Right hindlimb (tissue), 1 donor: ENCODE measurements at places on chromosomes 6 and 20.

GRCh38 chr20:7843613-7844012, 96.6 kb downstream of the HAO1 start:
- no peak for DNase-seq

- DNase-seq = no peak
These were observed 151.7 kb upstream of the DST start for GRCh38 chr6:56794421-56794820.

DNA sequence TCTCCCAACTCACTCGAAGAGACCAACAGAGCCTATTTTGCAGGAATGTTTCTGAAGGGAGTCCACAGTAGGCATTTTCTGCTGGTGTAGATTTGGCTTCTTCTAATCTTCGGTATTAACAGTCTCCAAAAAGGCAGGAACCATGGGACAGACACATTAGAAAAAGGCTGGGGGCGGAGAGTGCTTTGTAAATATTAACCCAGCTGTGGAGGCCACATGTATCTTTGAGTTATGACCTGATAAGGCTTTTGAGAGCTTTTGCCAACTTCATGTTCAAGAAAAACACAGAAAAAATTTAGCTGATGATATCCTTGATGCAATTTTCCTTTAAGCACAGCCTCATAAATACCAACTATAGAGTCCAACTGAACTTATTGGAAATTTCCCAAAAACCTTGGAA, 119.4 kb upstream of the TSHZ2 start:
- no peak for DNase-seq

DNA sequence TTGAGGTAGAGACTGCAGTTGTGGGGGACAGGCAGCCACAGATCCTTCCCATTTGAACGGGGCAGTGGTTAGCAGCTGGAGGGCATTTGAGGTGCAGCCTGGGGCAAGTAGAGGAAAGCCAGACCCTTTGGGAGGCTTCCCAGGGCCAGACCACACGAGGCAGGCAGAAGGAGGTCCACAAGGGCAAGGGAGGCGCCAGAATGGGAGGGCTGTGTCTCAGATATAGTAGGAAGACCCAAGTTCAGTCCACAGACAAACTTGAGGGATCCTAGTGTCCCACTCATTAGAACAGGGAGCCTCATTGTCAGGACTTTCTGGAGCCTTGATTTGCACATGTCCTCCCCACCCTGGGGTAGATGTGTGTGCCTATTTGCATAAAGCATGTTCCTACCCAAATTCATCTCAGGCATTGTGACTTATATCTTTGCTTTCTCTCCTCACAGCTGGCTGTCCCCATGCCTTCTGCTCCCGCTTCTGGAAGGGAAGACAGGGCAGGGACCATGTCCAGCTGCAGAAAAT, 166.0 kb downstream of the VEGFA start:
- DNase-seq = no peak

- no peak for DNase-seq
These were observed 754.1 kb upstream of the FLRT3 start for GRCh38 chr20:15091421-15092037.

- DNase-seq = peak; percentile 9
These were observed 159.6 kb downstream of the SYNDIG1 start for GRCh38 chr20:24628985-24629384.

- DNase-seq = no peak
These were observed 70.6 kb downstream of the ATXN1 start for GRCh38 chr6:16690608-16691142.

- DNase-seq = no peak
These were observed 5.3 kb upstream of the CCM2L start for GRCh38 chr20:32004963-32005362.

DNA sequence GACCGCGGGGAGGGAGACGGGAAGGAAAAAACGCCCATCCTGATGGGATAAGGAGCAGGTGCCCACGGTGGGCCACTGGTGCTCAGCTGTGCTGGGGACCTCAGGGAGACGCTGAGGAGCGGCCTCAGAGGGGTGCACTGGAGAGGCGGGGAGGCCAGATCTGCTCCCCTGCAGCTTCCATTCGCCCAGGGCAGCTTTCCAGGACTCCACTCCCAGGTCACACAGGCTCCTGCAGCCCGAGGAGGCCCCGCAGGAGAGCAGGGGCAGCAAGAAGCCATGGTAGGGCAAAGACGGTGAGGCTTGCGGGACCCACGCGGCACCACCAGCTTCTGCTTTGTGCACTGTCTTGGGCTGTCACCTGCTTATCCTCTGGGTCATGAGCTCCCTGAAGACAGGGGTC, 82.5 kb upstream of the SULF2 start:
- DNase-seq = no peak

DNA sequence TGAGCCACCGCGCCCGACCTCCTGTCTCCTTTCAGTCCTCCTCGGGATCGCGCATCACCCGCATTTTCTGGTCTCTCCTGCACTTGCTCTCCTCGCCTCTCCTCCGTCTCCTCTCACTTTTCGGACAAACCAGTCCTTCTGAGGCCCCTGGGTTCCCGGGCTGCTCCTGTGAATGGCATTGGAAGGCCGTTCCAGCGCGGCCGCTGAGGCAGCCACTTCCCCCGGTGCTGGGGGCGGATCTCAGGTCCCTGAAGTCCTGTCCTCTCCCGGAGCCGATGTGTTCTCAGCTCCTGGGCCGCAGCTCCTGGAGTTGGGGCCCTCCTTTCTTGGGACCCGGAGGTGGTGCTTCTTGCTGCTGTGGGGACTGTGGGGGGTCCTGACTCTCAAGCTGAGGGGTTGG, 803 bp downstream of the MICB start:
- DNase-seq = no peak

DNA sequence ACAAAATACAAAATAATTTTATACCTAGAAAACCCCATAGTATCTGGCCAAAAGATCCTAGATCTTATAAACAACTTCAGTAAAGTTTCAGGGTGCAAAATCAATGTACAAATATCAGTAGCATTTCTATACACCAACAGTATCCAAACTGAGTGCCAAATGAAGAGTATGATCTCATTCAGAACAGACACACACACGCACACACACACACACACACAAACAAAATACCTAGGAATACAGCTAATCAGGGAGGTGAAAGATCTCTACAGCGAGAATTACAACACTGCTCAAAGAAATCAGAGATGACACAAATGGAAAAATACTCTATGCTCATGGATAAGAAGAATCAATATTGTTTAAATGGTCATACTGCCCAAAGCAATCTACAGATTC, 49.2 kb downstream of the TOMM6 start:
- DNase-seq = no peak

GRCh38 chr6:134359302-134359701, 41.4 kb upstream of the SGK1 start:
- no peak for DNase-seq

DNA sequence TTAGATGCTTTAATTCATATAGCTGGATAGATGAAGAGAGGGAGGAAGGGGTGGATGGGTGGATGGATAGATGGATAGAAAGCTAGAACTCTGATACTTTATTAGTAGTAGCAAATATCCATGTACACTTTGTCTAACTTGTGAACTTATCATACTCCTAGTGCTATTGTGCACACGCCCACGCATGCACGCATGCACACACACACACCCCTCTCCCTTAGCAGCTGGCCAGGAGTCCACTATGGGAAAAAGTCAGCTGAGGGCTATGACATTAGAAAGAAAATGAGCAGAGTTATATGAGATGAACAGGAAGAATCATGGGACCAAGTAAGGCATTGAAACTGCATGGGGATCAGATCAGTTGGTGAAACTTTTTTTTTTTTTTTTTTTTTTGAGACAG, 28.6 kb downstream of the TAB2 start:
- DNase-seq = no peak

DNA sequence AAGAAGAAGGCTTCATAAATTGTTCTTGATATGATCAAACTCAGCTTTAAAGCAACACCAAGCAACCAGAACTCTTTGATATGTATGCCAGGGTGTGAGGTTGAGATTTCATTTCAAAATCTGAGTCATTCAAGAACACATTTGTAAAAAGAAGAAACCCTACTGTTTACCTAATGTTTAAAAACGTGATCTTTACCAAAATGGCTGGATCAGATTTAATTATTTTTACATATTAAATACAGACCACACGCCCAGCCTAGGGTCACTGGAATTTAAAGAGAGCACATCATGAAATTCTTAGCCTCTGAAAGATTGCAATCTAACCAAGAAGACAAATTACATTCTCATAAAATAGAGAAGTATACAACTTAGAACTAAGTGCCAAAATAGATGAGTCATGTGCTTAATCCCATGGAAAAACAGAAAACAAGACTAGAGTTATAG, 206.8 kb upstream of the SMLR1 start:
- no peak for DNase-seq

DNA sequence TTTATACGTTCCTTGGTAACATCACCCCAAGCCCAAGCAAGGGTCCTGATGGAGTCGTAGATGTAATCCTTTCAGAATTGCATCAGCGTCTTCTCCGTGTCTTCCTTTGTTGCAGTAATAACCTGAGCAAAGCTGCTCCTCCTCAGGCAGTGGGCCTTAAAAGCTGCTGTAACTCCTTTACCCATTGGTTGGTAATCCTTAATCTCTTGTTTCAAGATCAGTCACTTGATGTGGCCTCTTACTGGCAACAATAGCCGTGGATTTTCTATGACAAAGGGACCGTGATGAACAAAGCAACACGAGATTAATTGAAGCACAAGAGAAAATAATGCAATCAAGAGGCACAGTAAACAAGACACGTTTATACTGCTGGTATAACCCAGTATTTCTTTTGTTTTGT, 44.6 kb downstream of the ALDH5A1 start:
- no peak for DNase-seq

DNA sequence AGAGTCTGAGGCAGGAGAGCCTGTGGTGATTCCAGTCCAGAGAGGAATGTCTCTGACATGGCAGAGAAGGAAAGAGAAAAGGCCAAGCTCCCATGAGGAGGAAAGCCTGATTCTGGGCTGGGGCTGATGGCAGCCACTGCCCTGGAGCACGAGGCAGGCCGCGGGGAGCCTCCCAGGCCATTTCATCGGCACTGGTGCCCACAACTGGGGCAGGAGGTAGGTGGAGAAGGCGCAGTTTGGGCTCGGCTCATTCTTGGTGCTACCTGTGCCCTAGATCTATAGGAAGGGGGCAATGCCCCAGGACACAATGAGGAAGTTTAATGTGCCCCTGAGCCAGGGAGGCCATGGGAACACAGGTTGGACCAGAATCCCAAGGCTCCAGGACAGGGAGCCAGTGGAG, 2.6 kb upstream of the TREML1 start:
- no peak for DNase-seq

GRCh38 chr20:52805843-52806242, 166.3 kb upstream of the TSHZ2 start:
- DNase-seq = no peak

- no peak for DNase-seq
These were observed 184.4 kb upstream of the FBXL4 start for GRCh38 chr6:99132026-99132635.

DNA sequence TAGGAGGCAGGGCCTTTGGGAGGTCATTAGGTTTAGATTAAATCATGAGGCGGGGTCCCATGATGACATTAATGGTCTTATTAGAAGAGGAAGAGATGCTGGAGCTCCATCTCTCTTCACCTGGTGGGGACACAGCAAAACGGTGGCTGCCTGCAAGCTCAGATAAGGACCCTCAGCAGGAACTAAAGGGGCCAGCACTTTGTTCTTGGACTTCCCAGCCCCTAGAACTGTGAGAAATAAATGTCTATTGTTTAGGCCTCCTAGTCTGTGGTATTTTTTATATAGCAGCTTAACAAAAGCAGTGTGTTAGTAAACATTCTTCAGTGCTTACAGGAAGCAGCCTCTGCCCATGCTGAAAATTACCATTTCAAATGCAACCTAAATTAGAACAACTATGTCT, 157.6 kb downstream of the FOXA2 start:
- DNase-seq = no peak

DNA sequence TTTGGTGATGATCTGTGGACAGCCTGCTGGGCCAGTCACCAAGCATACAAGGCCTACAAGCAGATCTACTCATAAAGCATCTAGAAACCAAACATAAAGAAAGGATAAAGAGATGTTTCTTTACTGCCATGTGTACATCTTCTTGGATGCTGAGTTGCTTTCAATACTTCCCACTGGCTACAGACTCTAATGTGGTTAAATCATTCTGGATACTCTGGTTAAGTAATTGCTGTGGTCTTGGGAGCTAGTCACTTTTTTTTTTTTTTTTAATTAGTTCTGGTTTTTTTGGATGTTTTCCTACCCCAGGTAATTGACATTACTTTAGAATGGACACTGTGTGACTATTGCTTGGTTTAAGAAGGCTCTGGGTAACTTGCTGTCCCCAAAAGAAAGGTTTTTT, 215.4 kb upstream of the RUNX2 start:
- no peak for DNase-seq

DNA sequence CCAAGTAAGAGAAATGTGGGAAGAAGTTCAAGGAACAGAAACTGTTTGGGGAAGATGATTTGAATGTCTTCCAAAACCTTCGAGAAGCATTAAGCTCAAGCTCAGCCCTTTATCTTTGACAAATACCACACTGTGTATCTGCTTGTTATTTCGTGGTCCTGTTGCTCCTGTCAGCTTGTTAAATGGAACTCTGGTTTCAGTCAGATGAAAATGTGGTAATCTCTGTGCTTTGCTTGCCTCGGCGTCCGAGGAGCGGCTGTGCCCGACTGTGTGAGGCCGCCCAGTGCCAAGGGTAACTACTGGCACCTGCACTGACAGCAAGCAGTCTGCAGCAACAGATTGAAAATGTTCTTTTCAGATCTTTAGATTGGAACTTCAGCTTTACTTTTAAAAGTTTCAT, 577.9 kb upstream of the FLRT3 start:
- DNase-seq = no peak

GRCh38 chr6:150418827-150419594, 50.2 kb downstream of the IYD start:
- DNase-seq = peak; percentile 80

DNA sequence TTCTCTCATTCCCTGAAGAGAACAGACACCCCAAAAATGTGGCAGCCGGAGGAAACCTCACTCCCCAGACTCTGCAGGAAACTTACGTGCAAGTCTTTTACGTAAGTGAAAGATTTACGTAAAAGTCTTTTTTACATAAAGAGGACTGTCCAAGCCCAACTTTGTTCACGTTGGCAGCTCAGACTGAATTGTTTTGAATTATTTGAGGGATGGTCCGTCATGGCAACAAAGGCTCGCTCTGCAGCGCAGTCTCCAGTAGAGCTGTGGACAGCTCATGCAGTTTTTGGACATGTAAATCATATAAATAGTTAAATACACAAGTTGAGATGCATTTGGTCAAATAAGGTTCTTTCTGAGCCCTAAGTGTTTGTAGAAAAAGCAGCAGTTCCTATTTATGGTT, 394.8 kb downstream of the QKI start:
- DNase-seq = no peak
